ENCODE measurements at places on chromosomes 3 and 15. TPM values are rescaled to one million over a fixed set of nuclear protein-coding genes. Genes with fewer than 3 reads are reported as not detected.

The LRRK1 gene
- total RNA-seq: 0.50 TPM

GRCh38 chr15:48624700-48625099 lies 20.8 kb downstream of the FBN1 start:
- no peak overlapping the region for H3K27ac ChIP-seq
- no peak overlapping the region for H3K4me3 ChIP-seq
- no peaks in the 10 kb centered on the region for H3K4me1 ChIP-seq
- no peaks in the 10 kb centered on the region for H3K36me3 ChIP-seq
- DNase-seq: no peak
- H3K27me3 ChIP-seq: no peaks in the 10 kb centered on the region

GRCh38 chr15:95370291-95370690 lies 960.2 kb upstream of the NR2F2 start:
- no peak overlapping the region for H3K27ac ChIP-seq
- peaks cover 2% of the 10 kb centered on the region for H3K27me3 ChIP-seq
- H3K4me1 ChIP-seq: no peaks in the 10 kb centered on the region
- DNase-seq: no peak
- H3K36me3 ChIP-seq: no peaks in the 10 kb centered on the region

- H3K4me1 ChIP-seq: no peaks in the 10 kb centered on the region
- H3K27ac ChIP-seq: no peak overlapping the region
- no peaks in the 10 kb centered on the region for H3K36me3 ChIP-seq
- no peak for DNase-seq
- peaks cover 19% of the 10 kb centered on the region for H3K27me3 ChIP-seq
Observed at GRCh38 chr3:126397610-126398422, 3.1 kb downstream of the CFAP100 start.

DNA sequence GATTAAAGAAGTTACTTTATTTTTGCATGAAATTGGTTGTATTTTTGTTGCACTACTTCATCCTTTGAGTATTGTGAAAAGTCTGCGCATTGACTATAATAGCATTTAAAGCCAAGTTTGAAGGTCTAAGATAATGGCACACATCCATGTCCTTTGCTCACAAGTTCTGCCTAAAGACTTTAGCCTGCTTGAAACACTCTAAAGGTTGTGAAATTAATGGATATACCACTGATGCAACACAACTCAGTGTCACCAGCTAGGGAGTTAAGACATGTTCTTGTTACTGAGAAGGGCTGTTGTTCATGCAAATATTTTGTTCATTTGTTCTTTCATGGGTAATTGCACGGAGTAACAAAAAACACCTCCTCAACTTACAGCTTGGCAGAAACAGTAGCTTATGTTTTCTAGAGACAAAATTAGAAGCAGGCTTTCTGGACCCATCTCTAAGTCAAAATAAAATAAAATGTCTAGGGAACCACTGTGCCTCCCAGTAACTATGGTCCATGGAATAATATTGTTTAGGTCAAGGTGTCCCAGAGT lies 83.9 kb downstream of the PPARG start:
- H3K4me1 ChIP-seq: no peaks in the 10 kb centered on the region
- no peak for DNase-seq
- H3K4me3 ChIP-seq: no peak overlapping the region
- no peak overlapping the region for H3K27ac ChIP-seq
- H3K27me3 ChIP-seq: peaks cover 16% of the 10 kb centered on the region
